ENCODE measurements at places on chromosomes 4 and X.

DNA sequence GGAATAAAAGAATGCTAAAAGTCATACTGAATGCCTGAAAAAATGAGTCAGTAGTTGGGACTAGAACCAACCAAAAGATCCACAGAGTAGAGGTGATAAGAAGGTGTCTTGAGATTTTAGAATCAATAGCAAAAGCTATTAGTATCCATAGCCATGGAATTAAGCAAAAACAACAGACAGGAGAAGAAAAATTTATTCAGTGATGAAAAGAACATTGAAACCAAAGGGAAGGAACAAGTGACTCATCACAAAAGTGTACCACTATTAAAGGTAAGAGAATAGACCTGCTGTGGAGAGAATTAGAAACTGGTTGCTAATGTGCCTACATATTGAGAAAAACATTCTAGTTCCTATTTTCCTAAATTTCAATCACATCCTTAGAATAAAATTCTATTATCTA is 182.0 kb upstream of the NEIL3 start:
- no peak for DNase-seq

GRCh38 chr4:53695540-53696463 is 104.5 kb upstream of the LNX1 start:
- no peak for DNase-seq

DNA sequence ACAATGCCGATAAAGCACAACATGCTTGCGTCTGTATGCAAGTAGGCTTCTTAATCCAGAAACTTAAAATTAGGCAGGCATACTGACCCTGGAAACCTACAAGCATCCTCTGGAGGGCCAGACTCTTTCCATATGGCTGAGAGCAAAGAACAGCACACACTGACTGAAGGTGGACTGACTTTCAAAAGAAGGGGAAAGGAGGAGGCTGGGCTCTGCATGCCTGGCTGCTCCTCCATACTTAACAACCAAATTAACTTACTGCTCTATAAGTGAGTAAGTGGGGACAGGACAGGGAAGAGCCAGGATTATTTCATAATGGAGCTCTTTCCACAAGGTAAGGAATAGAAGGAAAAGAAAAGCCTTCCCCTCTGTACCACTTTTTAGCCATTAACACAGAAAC is 55.9 kb upstream of the ATP8A1 start:
- no peak for DNase-seq

DNA sequence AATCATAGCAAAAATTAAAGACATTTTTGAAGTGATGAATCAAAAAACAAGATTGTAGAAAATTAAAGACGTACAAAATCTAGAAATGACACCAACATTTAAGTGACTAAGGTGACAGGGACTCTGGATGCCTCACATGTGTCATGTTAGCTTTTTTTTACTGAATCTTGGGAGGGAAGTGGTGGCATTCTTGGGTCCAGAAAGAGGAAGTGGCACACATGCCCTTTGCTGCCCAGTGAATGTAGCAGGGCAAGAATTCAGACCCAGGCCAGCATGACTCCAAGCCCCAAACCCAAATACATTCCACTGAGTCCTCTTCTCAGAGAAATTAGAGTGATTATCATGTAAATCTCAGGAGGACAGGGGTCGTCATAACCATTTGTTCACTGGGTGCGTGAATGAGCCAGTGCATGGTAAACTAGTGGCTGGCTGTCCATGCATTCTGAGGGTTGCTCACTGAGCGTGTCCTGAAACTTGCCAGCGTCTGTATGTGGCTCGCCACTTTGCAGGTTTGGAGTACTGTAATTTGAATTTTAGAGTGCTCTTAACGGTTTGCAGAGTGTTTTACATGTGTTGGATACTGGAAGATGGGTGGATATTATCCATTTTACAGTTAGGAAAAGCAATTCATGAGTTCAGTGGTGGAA is 55.4 kb upstream of the TBC1D14 start:
- DNase-seq = no peak

DNA sequence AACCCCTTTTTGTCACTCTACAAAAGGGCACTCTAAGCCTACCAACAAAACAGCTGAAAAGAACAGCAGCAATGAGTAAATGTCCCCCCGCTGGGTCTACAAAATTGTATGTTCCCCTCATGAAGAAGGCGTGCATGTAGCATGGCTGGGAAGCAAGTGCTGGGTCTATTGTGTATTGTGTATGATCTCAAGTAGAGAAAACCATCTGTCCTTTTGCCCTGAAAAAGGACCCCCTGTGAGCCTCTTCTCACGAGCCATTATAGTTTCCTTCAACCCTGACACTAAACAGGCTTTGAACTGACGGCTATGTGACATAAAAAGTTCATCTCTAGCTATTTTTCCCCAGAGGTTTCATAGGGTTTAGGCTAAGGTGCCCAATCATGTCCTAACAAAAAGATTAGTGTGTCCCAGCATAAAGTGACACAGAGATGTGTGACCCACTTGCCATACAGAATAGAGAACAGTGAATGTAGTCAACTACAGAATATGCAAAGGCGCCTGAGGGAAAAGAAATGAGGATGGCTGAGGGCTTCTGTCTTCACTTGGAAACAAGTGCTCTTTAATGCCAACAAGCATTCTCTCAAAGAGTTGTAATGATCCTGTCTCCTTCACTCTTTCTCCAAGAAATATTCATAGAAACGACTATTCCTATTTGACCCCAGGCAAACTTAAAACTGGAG is 27.3 kb downstream of the COL25A1 start:
- no peak for DNase-seq

- no peak for DNase-seq
Observed at GRCh38 chrX:44025555-44025954, 52.4 kb upstream of the NDP start.

DNA sequence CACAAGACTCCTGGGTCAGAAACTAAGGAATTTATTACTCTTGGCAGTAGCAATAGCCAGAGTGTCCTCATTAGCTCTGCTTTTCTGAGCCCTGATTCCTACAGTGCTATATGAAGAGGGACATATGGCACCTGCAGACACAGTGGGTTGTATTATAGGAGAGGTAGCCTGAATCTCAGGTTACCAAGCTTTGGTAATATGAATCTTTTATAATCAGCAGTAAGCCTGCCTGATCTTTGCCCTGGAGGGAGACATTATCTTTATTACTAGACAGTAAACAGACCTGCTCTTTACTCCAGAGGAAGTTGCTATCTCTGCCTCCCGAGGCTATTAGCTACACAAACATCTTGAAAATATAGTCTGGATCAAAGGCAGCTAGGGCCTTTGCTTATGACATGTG is 62.5 kb upstream of the HOPX start:
- DNase-seq = no peak

All from HTR-8/SVneo (cell line).